Spinal cord (tissue), 10 donors: ENCODE measurements at places on chromosomes 7 and 10. TPM values are rescaled to one million over a fixed set of nuclear protein-coding genes. Genes with fewer than 3 reads are reported as not detected.

DNA sequence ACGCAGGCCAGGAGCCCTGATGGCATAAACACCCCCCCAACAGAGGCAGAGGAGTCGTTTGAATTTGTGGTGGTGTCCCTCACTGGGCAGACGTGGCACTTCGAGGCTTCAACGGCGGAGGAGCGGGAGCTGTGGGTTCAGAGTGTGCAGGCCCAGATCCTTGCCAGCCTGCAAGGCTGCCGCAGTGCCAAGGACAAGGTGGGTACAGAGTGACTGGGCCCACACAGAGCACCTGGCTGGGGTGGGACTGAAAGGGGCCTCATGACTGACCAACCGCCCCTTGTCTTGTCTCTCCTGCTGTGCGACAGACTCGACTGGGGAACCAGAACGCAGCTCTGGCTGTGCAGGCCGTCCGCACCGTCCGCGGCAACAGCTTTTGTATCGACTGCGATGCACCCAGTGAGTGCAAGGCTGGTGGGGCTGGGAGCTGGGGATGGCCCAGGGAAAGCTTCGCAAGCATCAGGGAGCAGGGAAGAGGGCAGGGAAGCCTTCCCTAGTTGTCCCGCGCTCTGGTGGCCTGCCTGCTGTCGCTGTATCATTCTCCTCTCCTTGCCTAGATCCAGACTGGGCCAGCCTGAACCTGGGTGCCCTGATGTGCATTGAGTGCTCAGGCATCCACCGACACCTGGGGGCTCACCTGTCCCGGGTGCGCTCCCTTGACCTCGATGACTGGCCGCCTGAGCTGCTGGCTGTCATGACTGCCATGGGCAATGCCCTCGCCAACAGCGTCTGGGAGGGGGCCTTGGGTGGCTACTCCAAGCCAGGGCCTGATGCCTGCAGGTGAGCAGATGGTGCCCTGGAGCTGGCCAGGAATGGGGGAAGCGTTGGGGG lies 25.4 kb downstream of the GBX1 start:
- peaks cover 62% of the 10 kb centered on the region for H3K4me1 ChIP-seq
- H3K27ac ChIP-seq: no peak overlapping the region
- H3K27me3 ChIP-seq: no peaks in the 10 kb centered on the region
- no peak overlapping the region for H3K4me3 ChIP-seq

DNA sequence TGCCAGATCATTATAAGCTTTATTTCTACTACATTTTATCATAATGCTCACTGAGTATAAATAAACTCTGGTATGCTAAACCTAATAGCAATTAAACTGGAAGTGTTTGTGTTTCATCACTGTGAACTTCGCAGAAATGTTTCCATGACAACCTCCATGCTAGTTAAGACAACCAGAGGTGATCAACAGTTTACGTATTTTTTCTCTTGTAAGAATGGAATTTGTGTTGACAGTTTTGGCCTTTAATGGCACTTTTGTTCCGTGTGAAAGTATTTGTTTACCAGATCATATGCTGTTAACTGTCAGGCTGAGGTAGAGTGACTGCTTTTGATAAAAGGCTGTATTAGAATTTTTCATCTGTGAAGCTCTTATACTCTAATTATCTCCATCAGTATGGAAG lies 212.1 kb upstream of the PPP1R3A start:
- no peaks in the 10 kb centered on the region for H3K27me3 ChIP-seq
- DNase-seq: no peak
- no peaks in the 10 kb centered on the region for H3K4me1 ChIP-seq

- H3K4me3 ChIP-seq: no peak overlapping the region
- peaks cover 4% of the 10 kb centered on the region for H3K4me1 ChIP-seq
- no peak overlapping the region for H3K27ac ChIP-seq
- no peak for DNase-seq
- H3K27me3 ChIP-seq: no peaks in the 10 kb centered on the region
Observed at GRCh38 chr7:28808796-28809533, 149.2 kb downstream of the TRIL start.

DNA sequence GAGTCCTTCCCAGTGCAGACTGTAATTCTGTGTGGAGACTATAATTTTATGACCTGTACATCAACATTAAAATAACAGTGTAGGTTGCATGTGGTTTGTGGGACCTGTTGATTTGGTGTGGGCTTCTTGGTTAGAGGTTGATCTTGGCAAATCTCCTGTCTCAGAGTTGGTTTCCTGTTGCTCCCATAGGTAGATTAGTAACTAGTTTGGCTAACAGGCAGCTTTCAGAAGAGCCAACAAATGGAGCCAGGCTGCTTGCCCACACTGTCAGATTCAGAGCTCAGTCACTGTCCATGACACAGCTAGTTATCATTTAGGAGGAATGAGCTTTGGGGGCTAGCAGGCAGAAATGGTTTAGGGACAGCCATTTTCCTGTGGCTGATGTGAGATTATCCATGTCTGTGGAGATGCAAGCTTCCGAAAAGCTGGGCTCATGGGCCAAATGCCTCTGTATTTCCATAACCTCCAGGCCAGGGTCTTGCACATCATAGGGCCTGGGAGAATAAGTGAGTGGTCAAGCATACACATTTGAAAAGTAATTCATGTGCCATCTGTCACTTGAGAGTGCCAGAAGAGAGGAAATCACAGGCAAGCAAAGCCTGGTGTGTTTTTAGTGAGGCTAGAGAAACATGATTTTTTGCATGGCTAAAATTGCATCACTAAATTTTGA lies 33.4 kb downstream of the CCM2 start:
- no peaks in the 10 kb centered on the region for H3K27me3 ChIP-seq
- peaks cover 3% of the 10 kb centered on the region for H3K36me3 ChIP-seq
- H3K27ac ChIP-seq: no peak overlapping the region
- H3K4me1 ChIP-seq: peaks cover 2% of the 10 kb centered on the region

GRCh38 chr7:32921896-32922295 lies 30.3 kb upstream of the KBTBD2 start:
- DNase-seq: no peak
- no peaks in the 10 kb centered on the region for H3K4me1 ChIP-seq
- peaks cover 14% of the 10 kb centered on the region for H3K36me3 ChIP-seq
- H3K27ac ChIP-seq: no peak overlapping the region
- no peaks in the 10 kb centered on the region for H3K27me3 ChIP-seq

DNA sequence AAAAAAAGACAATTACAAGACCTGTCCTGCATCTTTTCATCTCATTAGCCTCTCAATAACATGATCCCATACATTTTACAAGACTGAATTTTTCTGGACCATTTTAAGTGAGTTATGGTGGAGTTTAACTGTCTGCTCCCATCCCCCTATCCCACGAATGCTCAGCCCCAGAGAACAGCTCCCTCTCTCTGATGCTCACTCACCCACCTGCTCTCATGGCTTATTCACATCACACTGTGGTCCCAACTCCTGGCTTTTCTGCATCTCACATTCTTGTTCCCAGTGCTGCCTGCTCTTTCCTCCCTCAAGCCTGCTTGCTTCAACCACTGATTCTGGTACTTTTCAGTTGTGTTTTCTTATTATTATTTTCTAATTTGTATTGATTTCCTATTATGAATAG lies 20.4 kb upstream of the CCSER2 start:
- no peak overlapping the region for H3K27ac ChIP-seq
- no peaks in the 10 kb centered on the region for H3K36me3 ChIP-seq
- no peaks in the 10 kb centered on the region for H3K27me3 ChIP-seq
- H3K4me3 ChIP-seq: no peak overlapping the region

GRCh38 chr10:68318331-68319059 lies 13.4 kb upstream of the HNRNPH3 start:
- H3K4me1 ChIP-seq: no peaks in the 10 kb centered on the region
- H3K4me3 ChIP-seq: no peak overlapping the region
- no peak for DNase-seq

Gene CPVL
- 15.1 TPM for total RNA-seq
